ENCODE measurements at places on chromosomes 16 and 17.

DNA sequence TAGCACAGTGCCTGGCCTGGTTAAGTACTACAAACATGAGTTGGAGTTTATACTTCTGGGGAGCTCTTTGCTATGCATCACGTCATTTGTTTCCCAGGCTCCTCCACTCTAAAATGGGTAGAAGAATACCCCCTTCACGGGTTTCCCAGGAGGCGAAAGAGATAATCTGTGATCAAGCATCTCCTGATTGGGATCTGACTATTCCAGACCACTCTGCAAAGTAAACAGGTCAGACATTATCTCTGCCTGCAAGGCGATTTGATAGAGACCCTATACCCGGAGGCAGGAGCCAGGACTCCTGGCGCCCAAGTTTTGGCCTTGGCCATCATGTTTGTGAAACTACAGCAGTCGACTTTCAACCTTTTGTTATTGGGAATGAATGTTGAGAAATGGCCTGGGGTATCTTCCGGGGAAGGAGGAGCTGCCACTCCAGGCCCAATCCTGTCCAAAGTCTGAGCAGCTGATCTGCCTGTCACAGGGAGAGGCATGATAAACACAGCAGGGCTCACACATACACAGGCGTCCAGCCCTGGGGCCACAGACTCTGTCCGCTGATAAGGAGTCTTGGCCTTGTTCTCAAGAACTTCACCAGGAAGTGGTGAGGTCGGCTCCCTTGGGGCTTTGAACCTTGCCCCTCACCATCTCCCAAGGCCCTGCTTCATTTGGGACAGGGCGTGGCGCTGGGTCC lies 199.9 kb downstream of the MAF start:
- DNase-seq = no peak

DNA sequence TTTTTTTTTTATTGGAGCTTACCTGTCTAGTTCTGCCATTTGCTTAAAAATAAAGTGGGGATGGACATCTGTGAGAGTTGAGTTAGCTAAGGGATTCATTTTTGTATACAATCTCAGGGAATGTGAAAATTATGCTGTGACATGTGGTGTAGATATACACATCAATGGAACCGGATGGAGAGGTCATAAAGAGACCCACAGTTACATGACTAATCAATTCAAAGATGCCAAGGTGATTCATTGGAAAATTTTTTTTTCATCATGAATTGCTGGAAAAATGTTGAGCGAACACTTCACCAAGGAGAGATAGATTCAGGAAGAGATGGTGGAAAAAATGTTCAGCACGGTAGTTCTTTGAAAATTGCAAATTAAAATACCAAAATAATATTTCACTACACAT lies 605.4 kb upstream of the KIF2B start:
- DNase-seq = no peak

DNA sequence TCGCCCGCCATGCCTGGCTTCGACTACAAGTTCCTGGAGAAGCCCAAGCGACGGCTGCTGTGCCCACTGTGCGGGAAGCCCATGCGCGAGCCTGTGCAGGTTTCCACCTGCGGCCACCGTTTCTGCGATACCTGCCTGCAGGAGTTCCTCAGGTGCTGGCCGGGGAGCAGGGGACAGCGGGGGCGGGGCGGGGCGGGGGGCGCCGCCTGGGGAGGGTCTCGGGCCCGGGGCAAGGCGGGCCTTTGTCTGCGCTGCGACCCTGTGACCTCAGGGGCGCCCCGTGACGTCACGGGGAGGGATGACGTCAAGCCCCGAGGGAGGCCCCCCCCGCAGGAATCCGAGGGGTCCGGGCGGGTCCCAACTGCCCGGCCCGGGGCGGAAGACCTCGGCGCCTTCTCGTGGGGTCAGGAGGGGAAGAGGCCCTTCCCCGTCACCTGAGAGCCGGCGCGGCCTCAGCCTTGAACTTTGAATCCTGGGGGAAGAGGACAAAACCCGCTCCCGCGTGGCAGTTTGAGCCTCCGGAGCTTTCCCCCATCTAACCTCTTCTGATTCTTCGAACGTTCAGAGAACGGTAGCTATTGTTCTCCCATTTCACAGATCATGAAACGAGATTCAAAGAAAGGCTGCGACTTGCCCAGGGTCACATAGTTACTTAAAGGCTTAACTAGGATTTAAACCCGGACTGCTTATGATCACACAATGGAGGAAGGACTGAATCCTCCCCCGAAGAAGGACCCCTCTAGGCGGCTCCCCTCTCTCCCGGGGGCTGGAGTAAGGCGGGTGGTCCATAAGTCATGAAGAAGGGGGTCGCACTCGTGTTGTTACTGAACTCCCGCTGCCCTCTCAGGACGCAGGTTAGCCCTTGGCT lies 527 bp downstream of the TRAF4 start:
- peak; percentile 56 for DNase-seq

DNA sequence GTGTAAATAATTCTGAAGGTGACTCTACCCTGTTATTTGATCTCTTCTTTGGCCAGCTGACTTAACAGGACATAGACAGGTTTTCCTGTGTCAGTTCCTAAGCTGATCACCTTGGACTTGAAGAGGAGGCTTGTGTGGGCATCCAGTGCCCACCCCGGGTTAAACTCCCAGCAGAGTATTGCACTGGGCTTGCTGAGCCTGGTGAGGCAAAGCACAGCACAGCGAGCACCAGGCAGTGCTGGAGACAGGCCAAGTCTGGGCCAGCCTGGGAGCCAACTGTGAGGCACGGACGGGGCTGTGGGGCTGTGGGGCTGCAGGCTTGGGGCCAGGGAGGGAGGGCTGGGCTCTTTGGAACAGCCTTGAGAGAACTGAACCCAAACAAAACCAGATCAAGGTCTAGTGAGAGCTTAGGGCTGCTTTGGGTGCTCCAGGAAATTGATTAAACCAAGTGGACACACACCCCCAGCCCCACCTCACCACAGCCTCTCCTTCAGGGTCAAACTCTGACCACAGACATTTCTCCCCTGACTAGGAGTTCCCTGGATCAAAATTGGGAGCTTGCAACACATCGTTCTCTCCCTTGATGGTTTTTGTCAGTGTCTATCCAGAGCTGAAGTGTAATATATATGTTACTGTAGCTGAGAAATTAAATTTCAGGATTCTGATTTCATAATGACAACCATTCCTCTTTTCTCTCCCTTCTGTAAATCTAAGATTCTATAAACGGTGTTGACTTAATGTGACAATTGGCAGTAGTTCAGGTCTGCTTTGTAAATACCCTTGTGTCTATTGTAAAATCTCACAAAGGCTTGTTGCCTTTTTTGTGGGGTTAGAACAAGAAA lies 5.1 kb downstream of the STH start:
- DNase-seq = no peak

DNA sequence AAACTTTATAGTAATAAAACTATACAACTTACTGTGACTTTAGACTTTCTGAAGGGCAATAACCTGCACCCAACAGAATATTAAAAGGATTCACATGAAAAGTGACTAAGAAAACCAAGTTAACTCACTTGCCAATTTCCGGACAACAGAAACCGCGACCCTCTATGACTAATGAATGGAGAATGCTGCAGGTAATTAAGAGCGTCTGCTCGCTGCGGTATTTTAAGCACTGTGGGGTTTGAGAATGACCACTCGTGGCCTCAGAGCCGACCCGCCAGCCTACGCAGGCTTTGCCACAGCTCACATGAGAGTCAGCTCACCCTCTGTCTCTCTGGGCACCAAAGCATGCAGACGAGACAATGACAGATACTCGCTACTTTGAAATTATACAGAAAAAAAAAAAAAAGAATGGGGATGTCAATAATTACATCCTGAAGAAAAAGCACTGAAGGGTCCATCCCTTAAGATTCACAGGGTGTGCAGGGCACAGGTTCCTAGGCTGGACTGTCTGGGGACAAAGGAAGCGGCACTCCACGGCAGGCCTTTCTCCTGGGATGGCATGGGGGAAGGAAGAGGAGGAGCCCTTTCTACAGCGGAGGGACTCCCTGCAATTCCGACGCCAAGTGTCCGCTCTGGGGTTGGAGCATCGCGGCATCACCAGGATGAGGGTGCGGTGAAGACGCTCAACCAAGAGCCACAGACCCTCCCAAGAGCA lies 35.0 kb downstream of the ZCCHC14 start:
- no peak for DNase-seq

DNA sequence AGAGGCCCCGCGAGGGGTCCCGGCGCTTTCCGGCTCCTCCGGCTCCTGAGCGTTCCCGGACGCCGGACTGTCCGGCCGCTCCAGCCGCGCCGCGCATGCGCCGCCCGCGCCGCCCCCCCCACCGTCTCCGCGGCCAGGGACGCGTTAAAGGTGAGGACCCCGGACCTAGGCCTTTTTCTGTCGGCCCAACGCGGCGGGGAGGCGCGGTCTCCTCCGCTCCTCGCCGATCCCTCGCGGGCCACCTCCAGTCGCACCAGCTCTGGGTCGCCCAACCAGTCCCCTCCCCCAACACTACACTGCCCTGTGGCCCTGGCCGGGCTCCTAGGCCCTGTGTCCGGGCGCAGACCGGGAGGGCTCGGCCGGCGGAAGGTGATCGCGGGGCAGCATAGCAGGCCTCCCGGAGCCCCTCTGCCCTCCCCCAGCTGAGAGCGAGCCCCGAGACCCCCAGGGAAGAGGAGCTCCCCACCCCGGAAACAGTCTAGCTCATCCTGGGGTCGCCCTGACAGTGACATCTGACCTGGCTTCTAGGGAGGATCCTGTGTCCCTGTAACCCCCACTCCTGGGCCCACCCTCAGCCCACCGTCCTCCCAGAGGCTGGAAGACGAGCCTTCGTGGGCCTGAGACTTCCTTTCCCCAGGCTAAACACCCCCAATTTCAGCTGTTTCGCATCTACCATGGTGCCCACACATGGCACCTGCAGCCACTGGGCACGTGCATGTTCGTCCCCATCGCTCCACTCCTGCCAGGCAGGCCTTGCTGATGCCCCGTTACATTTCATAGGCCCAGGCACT lies 14.7 kb upstream of the BCAR1 start:
- DNase-seq = no peak

- no peak for DNase-seq
Observed at GRCh38 chr17:43768382-43768781, 9.8 kb upstream of the SOST start.

- DNase-seq = no peak
Observed at GRCh38 chr17:48522031-48522653, 8.7 kb downstream of the HOXB1 start.

DNA sequence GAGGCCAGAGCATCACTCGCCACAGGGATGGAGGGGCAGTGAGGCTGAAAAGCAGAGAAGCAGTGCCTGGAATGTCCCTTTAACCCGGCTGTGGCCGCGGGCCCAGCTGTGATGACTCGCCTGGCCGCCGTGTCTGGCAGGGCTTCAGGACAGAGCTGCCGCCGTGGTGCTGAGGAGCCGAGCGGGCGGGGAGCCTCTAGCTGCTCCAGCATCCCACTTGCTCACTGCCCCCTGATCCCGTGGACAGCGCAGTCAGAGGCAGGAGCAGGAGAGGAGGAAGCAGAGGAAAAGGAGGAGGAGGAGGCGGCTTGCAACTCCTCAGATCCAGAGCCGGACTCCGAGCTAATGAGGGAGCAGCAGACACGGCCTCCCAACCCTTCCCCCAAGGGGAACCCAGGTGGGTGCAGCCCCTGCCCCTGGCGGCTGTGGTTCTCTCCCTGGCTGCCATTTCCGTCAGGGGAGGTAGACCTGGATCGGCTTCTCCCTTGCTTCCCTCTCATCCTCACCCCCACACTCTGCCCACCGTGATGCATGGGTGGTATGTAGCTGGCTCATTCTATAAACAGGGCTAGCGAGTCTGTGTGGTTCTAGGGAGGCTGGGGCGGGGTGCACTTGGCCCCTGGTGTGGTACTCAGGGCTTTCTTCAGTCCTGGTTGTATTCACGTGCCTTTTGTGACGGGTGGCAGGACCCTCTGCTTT lies 165.7 kb downstream of the CMIP start:
- DNase-seq = no peak

All from stimulated activated CD4-positive, alpha-beta T cell treated with anti-CD3 and anti-CD28 coated beads, TNF-alpha, amount 100 ng/mL, for 4 hours (primary cell).